ENCODE measurements at places on chromosomes 2 and 18. TPM values are rescaled to one million over a fixed set of nuclear protein-coding genes. Genes with fewer than 3 reads are reported as not detected.

Gene PCGF1
- 31.3 TPM for total RNA-seq

Gene RIT2
- not detected for total RNA-seq

DNA sequence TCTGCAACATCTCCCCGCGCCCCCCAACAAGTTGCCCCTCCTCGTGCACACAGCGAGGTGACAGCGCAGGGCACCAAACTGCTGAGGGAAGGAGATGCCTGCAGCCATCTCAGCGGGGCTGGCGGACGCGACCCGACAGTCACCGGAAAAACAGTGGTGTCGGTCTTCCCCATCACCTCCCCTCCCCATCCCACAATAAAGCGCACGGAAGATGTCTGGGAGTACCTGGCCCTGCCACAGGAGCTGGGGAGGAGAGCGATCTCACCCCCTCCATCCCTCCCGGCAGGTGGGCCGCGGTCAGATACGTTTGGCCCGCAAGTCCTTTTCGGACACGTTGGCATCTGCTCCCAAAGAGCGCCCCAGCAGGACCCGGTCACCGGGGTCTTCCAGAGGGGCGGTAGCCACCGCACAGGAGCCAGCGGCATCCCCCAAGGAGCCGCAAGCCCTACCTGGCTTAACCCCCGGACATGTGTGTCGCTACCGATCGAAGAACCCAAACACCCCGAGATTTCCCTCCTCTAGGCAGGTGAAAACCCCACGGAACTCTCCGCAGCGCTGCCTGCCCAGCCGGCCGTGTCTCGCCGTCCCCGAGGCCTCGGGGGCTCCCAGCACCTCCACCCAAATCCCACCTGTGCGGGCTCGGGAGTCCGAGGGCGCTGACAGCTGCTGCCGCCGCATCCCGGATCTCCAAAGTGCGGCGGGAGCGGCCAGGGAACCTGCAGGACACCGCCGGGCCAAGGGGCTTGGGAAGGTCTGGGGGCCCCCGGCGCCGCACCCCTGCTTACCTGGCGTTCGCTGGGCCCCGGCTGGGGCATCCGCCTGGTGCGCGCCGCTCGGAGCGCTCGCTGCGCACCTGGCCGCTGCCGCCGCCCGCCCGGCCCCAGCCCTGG lies 657 bp downstream of the ATP8B1 start:
- no peak for DNase-seq

DNA sequence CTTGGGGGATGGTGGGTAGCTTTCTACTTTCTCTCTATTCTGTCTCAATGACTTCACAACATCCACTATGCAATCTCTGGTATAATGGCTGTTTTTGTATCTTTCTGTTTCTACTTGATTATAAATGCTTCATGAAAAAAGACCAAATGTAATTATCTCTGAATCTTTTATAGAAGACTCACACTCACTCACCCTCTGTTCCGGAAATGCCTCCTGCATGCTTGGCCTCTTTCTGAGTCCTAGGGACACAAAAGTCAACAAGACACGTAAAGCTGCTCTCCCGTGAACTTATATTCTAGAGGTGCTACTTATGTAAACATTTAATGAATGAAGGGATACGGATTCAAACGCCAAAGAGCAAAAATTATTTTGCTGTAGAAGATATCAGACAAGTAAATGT lies 502.2 kb upstream of the SOX11 start:
- no peak for DNase-seq

- DNase-seq, result no peak
These were observed 1035.5 kb downstream of the SOCS6 start for GRCh38 chr18:71324356-71324755.

DNA sequence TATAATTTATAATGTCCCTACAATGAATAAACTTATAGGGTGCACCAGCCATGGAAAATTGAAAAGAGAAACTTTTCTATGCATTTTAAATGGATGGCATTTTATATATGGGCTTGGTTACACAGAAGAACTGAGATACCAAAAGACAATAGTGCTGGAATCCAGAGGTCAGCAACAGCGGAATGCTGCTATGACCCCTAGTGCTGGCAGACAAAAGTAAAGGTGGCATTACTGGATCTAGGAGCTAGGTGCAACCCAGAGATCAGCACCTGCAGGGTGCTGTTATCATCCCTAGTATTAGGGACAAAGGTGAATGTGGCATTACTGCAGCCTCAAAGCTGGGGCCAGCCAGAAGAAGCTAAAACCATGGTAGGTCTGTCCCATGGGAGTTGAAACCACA lies 392.7 kb upstream of the ST6GAL2 start:
- DNase-seq, result no peak

GRCh38 chr2:20447437-20448245 lies 767 bp downstream of the RHOB start:
- peak; percentile 49 for DNase-seq

DNA sequence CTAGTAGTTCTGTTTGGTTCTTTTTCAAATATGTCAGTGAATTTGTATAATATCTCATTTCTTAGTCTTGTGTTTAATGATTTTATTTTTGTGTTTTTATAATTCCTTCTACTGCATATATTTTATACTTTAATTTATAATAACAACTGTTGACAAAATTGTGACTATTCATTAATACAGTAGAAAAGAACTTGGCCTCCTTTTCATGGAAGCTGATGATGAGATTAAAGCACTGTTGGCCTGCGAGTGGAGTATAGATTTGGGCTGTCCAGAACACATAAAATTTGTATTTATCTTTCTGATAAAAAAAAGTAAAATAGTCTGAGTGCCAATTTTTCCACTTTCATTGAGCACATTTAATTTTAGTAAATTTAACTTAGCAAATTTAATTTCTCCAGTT lies 12.1 kb downstream of the CFLAR start:
- no peak for DNase-seq

- DNase-seq, result peak; percentile 89
These were observed 17.8 kb upstream of the TMEM131 start for GRCh38 chr2:98013407-98014042.

GRCh38 chr2:101675512-101675911 lies 22.0 kb upstream of the MAP4K4 start:
- DNase-seq, result no peak

GRCh38 chr2:64937687-64938491 lies 51.3 kb upstream of the SLC1A4 start:
- no peak for DNase-seq

All from fibroblast of lung (primary cell).